Cardiac fibroblast (primary cell): ENCODE measurements at places on chromosomes 1 and 21.

GRCh38 chr1:74652711-74653139, 20.9 kb downstream of the ERICH3 start:
- DNase-seq, result peak; percentile 39

DNA sequence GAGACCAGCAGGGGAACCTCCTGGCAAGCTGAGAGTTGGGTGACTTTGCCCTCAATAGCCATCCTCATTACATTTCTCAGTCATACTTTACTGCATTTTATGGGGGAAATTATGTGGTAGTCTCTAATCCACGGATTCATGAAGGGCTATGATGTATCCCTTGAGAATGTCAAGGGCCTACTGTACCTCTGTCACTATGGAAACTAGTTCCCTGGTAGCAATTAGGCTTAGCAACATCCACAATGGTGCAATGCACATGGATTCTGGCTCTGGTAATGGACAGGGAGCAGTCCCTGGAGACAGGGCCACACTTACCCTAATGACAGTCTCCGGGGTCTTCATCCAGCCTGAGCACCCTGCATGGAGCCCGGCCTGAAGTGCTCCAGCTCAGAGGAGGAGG, 26.5 kb downstream of the LRRN2 start:
- DNase-seq, result no peak

GRCh38 chr1:93475681-93476080, 27.8 kb downstream of the FNBP1L start:
- no peak for DNase-seq

- DNase-seq, result peak; percentile 93
Observed at GRCh38 chr1:10380594-10381275, 18.1 kb upstream of the PGD start.

- DNase-seq, result no peak
Observed at GRCh38 chr1:21855257-21856096, 43.4 kb downstream of the LDLRAD2 start.

DNA sequence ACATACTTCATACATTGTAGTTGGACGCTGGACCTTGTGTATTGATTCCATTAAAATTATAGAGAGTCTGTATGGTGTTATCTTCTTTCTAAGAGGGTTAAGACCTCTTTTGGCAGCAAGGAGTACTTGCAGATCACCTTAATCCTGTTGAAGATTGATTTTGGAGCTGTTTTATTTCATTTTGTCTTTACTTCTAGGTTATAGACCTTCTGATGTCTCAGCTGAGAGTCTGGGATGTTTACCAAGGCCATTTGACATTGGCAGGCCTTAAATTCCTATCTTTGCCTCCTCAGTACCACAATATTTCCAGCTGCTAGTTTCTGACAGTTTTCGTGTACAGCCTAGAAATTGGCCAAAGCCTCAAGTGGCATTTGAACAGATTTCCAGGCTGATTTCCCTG, 338.0 kb downstream of the LMO4 start:
- DNase-seq, result no peak

DNA sequence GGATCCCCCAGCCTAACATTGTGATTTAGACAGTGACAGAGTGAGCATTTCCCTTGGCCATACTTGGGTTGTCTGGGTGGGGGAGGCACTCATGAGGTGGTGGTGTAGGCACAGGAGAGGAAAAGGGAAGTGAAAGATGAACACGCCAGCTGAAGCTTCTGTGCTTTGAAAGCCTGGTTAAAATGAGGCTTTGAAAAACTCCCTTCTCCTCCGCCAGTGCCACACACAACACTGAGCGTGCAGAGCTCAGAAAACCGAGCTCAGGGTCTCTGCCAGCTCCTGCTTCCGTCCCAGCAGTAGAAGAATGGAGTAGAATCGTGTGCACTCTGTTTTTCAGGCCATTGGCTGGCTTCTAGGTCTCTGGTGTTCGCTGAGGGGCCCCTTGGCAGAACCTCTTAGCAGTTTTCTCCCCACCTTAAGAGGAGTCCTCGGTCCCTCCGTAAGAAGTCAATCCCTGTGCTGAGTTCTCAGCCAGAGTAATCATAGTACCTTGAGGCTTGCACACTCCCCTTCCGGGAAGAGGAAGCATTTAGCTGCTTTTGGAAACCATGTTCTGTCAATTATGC, 12.9 kb downstream of the PLEKHM2 start:
- no peak for DNase-seq

DNA sequence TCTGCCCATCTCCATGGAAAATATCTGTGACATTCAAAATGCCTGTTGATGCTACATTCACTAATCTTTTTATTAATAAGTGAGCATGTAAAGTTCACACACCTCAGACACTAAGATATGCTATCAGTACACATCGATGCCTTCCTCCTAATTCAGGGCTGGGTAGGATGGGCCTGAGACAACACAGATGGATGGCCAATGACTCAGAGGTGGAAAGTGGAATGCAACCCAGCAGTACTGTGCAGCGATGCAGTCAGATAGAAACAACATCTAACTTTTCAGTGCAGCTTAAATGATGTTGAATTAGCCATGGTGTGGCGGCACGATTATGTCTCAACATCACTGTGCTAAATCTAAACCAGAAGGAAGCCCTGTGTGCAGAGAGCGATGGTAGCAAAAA, 161.6 kb upstream of the KCNJ15 start:
- no peak for DNase-seq

DNA sequence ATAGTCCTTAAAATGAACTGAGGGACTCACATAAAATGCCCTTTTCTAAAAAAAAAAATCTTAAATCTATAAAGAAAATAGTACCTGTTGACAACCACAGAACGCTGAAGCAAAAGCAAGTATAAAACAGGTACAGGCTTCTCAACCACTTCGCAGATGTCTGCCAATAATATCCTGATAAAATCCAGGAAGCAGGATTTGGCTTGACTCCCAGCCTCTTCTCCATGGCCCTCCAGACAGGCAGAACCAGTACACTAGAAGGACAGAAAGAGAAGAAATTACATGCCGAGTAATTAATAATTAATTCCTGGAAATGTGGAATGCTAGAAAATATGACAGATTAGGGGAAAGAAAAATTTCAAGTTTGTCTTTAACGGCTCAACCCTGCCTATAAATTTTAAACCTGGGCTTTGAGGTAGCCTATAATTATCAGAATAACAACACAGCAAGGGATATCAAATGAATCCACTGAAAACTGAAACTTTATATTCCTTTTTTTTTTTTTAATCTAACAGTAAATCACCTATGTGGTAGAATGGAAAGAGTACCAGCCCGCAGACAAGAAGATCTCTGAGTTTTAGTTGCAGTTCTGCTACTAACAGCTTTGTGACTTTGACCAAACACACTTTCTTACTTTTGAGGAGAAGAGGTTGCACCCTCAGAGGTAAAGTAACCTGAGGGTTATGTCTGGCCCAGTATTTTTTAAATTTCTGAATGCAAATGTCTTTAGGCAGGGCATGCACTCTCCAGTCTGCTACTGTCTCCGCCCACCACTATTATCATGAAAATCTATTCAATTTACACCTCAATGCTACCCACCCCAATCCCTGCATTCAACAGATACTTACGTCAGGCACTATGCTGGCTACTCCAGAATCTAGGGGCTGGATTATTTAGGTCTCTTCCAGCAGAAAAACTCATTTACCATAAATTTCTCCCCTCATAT, 2.7 kb downstream of the KIAA0319L start:
- no peak for DNase-seq

GRCh38 chr1:208154679-208155642, 89.2 kb downstream of the PLXNA2 start:
- DNase-seq, result peak; percentile 54

DNA sequence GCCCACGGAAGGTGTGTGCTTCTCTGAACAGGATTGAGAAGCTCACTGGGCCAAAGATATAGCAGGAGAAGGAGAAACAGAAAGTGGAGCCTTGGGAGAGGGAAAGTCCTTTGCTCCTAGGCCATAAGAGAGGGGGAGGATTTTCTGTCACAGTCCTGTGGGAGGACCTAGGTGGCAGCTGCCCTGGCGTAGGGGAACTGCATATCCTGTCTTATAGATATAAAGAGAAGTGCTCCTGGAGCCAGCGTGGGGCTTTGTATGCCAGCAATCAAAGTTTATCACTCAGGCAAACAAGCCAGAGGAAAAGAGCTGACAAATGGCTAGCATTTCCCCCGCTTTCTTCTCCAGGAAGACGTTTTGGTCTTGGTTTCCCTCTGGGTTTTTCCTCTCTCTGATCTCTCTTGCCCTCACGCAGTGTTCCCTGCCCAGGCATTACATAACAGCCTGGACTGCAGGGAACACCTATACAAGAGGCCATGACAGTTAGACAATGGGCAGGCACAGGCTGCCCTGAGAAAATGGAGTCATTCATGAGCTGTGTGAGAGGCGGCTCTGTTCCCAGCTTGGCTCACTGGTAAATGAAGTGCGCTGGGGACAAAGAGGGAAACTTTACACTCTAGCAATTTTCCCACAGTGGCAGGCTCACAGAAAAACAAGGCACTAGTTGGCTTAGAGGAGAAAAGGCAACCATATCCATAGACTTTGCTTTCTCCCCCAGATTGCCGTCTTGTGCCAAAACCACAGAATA, 52.5 kb upstream of the ZNF648 start:
- DNase-seq, result no peak

- DNase-seq, result peak; percentile 84
Observed at GRCh38 chr1:79188337-79188736, 181.8 kb upstream of the ADGRL4 start.

GRCh38 chr1:15966081-15966955, 9.6 kb downstream of the ZBTB17 start:
- DNase-seq, result peak; percentile 33

- DNase-seq, result no peak
Observed at GRCh38 chr1:222373216-222373615, 174.7 kb downstream of the HHIPL2 start.

DNA sequence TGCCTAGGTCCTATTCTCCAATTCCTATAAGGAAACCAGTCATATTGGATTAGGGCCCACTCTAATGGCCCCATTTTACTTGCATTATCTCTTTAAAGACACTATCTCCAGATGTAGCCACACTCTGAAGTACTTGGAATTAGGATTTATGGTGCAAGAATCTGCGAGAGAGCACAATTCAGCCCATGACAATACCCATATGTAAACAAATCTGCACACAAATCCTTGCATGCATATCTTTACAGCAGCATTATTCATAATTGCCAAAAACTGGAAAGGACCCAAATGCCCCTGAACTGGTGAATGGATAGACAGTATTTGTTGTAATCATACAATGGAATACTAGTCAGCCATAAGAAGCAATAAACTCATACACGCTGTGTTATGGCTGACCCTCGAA, 229.8 kb upstream of the ADAMTS5 start:
- DNase-seq, result no peak

DNA sequence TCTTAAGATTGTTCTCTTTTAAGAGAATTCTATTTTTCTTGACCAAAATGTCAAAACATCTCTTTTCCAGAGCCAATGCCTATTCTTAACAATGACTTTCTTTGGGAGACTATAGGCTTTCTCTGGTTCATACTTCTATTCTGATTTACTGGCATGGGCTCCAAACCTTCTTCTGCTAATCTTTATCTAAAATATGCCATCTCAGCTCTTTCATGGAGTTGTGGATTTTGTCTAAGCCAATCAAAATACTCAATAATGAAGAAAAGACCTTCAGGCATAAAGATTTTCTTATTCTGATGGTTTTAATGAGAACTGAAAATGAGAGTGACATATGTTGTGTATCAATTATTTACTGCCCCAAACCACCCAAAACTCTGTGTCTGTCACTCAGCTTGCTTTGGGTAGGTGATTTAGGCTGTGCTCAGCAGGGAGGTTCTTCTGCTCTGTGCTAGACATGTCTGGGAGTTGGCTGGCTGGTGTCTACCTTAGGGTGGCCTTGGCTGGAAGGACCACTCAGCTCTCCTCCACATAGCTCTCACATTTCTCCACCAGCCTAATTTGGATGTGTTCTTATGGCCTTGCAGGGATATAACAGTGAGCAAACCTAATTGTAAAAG, 270.8 kb downstream of the PRDM2 start:
- no peak for DNase-seq

DNA sequence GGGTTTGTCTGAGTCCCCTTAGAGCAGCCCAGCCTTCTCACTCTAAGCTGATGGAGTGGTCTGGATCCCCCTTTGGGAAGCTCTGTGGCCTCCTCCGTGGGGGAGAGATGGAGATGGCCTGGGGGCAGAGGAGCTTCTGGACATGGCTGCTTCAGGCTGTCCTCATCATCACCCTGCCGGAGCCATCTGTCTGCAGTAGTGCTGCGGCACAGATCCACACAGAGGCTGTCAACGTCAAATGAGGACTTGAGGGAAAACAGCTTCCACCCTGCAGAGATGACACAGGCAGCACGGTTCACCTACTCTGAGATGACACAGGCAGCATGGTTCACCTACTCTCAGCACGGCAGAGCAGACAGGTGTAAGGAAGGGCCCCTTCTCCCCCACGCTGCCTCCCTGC, 134.3 kb downstream of the IGSF21 start:
- DNase-seq, result no peak

- DNase-seq, result no peak
Observed at GRCh38 chr1:103336408-103336807, 189.1 kb upstream of the RNPC3 start.
